Esophagus squamous epithelium (tissue), 5 donors: ENCODE measurements at places on chromosomes 11 and 22.

GRCh38 chr11:69161117-69161407 is 5.3 kb downstream of the SMIM38 start:
- H3K27me3 ChIP-seq, result peaks cover 26% of the 10 kb centered on the region
- no peak overlapping the region for H3K4me3 ChIP-seq
- DNase-seq, result no peak
- H3K4me1 ChIP-seq, result peaks cover 14% of the 10 kb centered on the region

DNA sequence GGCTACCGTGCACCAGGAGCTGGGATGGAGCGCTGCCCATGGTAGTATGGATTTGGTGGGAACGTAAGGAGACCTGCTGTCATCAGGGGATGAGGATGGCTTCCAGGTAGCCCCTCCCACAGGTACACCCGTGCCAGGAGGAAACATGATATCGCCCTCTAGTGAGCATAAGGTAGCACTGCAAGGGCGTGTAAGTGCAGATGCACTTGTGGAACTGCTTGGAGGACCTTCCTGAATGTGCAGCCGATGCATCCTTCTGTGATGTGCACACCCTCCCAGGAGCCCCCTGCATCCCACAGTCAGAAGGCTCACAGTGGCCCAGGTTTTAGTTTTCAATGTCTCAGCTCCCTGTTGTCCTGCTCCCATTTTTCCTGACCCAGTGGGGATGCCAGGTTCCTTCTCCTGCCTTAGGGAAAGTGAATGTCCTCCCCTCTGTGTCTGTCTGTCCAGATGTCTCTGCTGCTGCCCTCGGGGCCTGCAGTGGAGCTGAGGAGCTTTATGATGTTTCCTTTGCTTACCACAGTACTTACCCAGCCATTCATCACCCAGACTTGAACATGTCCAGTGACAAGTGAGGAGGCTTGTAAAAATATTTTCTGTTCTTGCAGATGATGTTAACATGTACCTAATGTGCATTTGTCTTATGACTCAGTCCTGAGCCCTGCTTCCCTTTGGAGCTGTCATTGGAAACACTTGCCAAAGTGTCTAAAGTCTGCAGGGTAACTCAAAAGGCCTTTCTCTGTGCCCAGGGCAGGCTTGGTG is 49.2 kb downstream of the DBX1 start:
- peaks cover 67% of the 10 kb centered on the region for H3K36me3 ChIP-seq
- no peak overlapping the region for H3K4me3 ChIP-seq
- no peaks in the 10 kb centered on the region for H3K27me3 ChIP-seq
- H3K27ac ChIP-seq, result peak overlapping the region; percentile 79

DNA sequence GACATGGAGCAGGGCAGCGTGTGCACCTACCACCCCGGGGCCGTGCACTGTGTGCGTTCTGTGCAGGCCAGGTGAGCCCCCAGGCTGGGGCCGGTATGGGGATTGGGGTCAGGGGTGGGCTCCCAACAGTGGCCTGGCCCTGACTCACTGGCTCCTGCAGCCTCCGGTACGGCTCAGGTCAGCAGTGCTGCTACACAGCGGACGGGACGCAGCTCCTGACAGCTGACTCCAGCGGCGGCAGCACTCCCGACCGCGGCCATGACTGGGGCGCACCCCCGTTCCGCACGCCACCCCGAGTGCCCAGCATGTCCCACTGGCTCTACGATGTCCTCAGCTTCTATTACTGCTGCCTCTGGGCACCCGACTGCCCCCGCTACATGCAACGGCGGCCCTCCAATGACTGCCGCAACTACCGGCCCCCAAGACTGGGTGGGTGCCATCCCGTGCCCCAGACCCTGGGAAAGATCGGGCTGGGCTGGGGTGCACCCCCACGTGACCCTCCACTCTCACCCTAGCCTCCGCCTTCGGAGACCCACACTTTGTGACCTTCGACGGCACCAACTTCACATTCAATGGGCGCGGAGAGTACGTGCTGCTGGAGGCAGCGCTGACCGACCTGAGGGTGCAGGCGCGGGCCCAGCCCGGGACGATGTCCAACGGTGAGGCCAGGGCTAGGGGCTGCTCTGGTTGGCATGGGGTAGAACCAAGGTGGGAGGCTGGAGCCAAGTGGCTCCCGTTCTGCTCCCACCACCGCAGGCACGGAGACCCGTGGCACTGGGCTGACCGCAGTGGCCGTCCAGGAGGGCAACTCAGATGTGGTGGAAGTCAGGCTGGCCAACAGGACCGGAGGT is 4.4 kb downstream of the SUSD2 start:
- H3K4me1 ChIP-seq, result peaks cover 22% of the 10 kb centered on the region
- no peak overlapping the region for H3K27ac ChIP-seq
- no peaks in the 10 kb centered on the region for H3K27me3 ChIP-seq
- H3K36me3 ChIP-seq, result peaks cover 6% of the 10 kb centered on the region
- H3K4me3 ChIP-seq, result no peak overlapping the region

- DNase-seq, result no peak
- H3K4me3 ChIP-seq, result no peak overlapping the region
- no peak overlapping the region for H3K27ac ChIP-seq
- no peaks in the 10 kb centered on the region for H3K36me3 ChIP-seq
- H3K4me1 ChIP-seq, result no peaks in the 10 kb centered on the region
Measured at GRCh38 chr11:75055511-75055910, 41.2 kb downstream of the OR2AT4 start.

- DNase-seq, result no peak
- no peaks in the 10 kb centered on the region for H3K27me3 ChIP-seq
- H3K36me3 ChIP-seq, result no peaks in the 10 kb centered on the region
- no peak overlapping the region for H3K27ac ChIP-seq
- H3K4me1 ChIP-seq, result peaks cover 20% of the 10 kb centered on the region
Measured at GRCh38 chr22:27804470-27805297, 3.1 kb upstream of the MN1 start.

DNA sequence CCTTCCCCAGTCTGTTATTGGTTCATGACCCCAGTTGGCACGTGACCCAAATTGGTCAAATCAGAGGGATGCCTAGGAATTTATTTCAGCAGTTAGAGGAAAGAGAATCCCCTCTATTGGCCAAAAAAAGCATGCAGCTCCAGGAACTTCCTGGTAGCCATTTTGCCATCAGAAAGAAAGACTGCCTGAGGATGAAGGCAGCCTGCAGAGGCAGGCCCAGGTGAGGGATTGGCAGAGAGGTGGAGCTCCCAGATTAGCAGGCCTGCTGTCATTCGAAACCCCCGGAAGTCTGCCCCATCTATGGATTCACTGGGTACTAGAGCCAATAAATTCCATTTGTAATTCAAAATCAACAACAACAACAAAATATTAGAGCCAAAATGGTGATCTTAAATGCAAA is 207.6 kb downstream of the CWF19L2 start:
- H3K27me3 ChIP-seq, result no peaks in the 10 kb centered on the region
- H3K4me3 ChIP-seq, result no peak overlapping the region
- H3K4me1 ChIP-seq, result no peaks in the 10 kb centered on the region
- no peak for DNase-seq
- no peak overlapping the region for H3K27ac ChIP-seq

DNA sequence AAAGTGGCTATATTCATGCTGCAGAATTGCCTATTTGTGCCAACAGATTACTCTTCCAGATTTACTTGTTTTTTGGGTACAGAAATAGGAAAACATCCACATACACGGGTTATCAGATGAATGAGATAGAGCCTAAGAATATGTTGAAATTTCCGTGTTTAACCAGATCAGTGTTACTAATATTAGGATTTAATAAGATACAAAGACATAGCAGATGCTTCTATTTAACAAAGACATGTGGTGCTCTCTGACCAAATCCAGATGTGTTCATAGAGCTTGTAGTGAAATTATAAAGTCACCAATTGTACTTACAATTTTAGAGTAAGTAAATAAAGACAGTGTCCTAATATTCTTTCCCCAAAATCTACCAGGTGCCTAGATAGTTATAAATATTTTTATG is 208.0 kb downstream of the CASP12 start:
- H3K36me3 ChIP-seq, result no peaks in the 10 kb centered on the region
- H3K27me3 ChIP-seq, result no peaks in the 10 kb centered on the region
- DNase-seq, result no peak
- H3K4me3 ChIP-seq, result no peak overlapping the region

GRCh38 chr22:33969045-33969444 is 48.8 kb upstream of the LARGE1 start:
- no peak overlapping the region for H3K27ac ChIP-seq
- H3K27me3 ChIP-seq, result no peaks in the 10 kb centered on the region
- DNase-seq, result no peak
- H3K4me3 ChIP-seq, result no peak overlapping the region
